ENCODE measurements at places on chromosomes 4 and X.

GRCh38 chr4:94887027-94887426 is 129.3 kb downstream of the BMPR1B start:
- no peak for DNase-seq

GRCh38 chr4:186810613-186811150 is 87.0 kb upstream of the FAT1 start:
- DNase-seq: no peak

- DNase-seq: no peak
Observed at GRCh38 chr4:2085496-2085901, 26.4 kb downstream of the NAT8L start.

DNA sequence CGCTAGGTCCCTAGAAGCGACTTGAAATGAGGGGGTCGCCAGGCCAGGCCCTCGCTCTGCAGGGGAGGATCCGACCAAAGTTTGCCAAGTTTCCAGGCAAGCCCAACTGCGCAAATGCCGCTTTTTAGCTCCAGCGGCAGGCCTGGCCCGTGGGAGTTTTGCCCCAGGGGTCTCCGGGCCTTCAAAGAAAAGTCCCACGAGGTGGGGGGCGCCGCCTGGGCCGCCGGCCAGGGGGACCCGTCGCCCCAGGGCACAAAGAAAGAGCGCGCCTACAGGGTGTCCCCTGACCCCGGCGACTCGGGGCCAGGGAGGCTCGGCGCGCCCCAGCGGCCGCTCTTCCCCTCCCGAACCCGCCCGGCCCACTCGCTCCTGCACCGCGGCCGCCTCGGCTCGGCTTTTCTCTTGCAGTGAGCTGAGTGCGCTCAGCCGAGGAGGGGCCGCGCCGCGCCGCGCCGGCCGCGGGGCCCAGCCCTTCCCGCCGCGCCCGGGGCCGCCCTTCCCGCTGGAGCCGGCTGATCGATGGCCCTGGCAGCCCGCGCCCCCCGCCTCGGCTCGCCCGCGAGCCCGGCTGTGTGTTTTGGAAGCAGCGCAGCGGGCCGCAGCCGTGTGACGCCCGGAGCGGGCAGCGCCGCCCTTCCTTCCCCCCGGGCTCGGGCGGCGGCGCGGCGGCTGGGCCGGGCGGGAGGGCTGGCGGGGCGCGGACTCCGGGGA is 754 bp upstream of the KLF3 start:
- no peak for DNase-seq

DNA sequence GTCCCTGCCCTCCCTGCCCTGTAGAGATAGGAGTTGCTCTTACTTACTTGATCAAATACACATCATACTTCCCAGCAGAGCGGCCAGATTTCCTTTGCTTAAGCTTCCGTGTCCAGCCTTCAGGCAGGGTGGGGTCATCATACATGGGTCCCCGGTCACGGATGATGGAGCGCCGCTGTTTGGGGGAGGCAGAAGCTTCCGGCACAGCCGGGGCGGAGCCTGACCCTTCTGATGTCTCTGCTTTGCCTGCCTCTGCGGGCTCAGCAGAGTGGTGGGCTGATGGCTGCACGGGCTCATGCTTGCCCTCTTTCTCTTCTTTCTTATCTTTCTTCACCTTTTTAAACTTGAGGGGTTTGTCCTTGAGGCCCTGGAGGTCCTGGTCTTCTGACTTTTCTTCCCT is 12.5 kb upstream of the IRAK1 start:
- DNase-seq: no peak

DNA sequence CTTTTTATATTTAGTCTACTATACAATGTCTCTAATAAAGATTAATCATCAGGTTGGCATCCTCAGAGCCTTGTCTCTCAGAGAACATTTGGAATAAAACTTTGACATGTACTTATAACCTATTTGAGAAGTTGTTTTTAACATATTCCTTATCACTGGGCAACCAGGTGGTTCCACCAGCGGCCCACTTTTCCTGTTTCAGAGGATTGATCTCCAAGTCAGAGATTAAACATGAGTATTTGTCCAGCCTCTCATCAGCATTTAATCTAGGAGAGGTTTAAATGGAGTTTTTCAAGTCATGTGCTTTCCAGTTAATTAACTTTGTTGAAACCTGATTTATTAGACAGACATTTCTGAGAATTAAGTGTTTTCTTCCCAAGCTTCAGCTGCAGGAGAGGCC is 345.5 kb downstream of the GRXCR1 start:
- no peak for DNase-seq

- no peak for DNase-seq
Observed at GRCh38 chr4:11765849-11766453, 337.3 kb upstream of the HS3ST1 start.

- no peak for DNase-seq
Observed at GRCh38 chr4:14084598-14084997, 457.1 kb upstream of the BOD1L1 start.

- DNase-seq: peak; percentile 49
Observed at GRCh38 chrX:22577181-22577580, 304.5 kb downstream of the CBLL2 start.

GRCh38 chrX:118980761-118981160 is 6.3 kb downstream of the LONRF3 start:
- DNase-seq: no peak
